Osteocyte (in vitro differentiated cells): ENCODE measurements at places on chromosomes 7 and 10. TPM values are rescaled to one million over a fixed set of nuclear protein-coding genes. Genes with fewer than 3 reads are reported as not detected.

DNA sequence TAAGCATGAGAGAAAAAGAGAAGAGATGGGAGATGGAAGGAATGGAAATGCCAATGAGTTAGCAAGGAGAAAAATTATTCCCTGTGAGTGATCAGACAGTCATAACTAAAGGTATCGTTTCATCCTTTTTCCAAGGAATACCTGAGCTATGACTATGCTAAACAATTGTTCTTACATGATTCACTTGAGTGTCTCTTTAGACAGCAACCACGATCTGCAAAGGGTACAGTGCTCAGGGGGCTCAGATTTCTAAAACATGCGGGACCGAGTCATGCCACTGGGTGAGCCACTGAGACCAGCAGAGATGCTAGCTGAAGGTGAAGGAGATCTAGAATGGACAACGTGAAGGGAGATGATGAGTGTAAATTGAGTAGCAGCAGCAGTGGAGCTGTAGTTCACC, 78.0 kb upstream of the CTTNBP2 start:
- DNase-seq: no peak

DNA sequence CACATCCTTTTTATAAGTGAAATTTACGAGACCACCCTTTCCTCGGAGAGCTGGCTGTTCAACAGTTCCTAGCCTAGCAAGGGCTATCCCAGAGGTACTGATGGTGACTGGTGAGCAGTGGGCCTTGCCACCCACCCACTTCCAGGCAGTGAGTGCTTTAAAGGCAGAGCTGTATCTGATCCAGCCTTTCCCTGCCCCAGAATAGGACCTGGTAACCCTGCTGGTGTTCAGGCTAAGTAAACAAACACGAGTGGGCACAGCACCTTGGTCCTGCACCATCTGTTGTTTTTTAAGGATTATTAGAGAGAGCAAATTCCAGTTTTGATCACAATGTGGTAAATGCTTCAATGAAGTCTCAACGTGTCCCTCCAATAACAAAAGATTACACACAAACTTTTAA, 75.7 kb downstream of the COBL start:
- DNase-seq: peak; percentile 54

GRCh38 chr7:74343281-74344131, 54.3 kb downstream of the CLIP2 start:
- no peak for DNase-seq

DNA sequence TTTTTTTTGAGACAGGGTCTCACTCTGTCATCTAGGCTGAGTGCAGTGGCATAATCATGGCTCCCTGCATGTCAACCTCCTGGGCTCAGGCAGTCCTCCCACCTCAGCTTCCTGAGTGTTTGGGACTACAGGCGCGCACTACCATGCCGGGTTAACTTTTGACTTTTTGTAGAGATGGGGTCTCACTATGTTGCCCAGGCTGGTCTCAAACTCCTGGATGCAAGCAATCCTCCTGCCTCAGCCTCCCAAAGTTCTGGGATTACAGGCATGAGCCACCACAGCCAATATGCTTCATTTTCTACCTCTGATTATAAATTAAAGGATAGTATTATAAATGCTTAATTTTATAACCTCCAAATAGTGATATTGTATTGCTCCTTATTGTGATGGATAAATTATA, 121.3 kb downstream of the ADK start:
- DNase-seq: no peak

- no peak for DNase-seq
Measured at GRCh38 chr7:129523924-129524323, 21.6 kb downstream of the SMKR1 start.

GRCh38 chr7:98418636-98419315, 17.9 kb upstream of the BAIAP2L1 start:
- DNase-seq: no peak

DNA sequence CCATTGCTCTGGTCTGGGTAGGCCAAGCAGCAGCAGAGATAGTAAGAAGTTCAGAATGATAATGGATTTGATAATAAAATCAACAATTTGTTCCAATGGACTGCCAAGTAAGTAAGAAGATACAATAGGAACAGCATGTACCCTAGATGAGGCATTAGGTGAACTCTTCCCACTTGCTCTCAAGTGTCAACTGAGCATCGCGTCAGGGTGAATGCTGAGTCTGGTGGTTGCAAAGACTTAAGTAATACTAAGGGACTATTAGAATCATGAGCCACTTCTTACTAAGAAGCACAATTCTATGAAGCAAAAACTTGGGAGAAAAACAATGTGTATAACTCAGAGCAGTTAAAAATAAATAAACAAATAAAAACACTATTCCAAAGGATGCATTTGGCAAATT, 54.5 kb downstream of the LRRN3 start:
- DNase-seq: no peak

DNA sequence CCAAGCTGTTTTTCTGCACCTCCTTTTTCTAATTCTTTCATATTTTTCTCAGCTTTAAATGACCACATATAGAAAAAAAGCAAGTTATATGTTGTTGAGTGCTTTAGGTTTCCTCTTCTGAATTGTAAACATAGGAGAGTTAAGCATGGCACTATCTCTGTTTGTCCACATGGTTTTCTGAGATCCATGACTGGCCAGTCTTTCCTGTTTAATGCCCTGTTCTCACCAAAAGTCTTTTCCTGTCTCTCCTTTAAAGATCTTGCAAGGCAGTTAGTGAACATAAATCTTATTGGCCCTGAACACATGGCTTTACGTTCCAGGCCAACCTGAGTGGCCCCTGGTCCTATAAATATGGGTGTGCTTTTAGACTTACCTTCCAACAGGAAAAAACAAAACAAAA, 19.4 kb downstream of the TRPV5 start:
- no peak for DNase-seq

DNA sequence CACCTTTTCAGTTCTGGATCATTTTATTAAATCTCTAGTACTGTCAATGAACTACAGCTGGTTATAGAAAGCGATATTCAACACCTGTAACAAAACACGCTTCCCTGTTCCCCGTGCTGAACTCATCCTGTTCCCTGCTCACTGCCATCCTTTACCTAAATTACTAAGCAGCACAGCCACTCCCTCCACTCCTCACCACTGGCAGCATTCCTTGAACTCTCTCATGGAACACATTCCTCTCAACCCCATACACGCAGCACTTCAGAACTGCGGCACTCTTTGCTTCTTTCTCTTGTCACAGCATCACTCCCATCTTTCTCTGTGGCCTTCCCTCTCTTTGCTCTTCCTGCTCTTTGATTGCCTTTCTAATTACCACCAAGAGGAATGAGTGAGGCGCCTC, 27.4 kb downstream of the RELN start:
- DNase-seq: no peak

- no peak for DNase-seq
Measured at GRCh38 chr10:90723416-90724068, 134.3 kb downstream of the HTR7 start.

DNA sequence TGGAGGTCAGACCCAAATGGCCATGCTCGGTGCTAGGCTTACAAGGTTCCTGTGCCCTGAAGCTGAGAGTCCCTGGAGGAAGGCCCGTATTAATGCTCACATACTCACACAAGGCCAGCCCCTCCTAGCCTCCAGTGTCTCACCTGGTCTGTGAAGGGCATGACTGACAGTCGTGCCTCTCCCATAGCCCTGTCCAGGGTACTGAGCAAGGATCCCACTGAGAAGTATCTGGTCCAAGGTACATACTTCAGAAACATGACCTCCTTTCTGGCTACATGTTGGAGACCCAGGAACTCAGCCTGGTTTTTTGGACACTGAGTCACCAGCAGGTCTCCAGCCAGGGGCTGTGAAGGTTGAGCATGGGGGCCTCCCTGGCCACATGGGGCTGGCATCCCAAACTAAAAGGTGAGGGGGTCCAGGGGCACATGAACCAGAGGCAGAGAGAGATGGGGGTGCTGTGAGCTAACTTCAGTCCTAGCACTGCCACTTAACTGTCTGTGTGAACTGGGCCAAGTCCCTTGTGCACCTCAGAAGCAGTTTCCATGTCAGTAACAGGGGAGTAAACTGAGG, 17.6 kb upstream of the RASGEF1A start:
- no peak for DNase-seq

DNA sequence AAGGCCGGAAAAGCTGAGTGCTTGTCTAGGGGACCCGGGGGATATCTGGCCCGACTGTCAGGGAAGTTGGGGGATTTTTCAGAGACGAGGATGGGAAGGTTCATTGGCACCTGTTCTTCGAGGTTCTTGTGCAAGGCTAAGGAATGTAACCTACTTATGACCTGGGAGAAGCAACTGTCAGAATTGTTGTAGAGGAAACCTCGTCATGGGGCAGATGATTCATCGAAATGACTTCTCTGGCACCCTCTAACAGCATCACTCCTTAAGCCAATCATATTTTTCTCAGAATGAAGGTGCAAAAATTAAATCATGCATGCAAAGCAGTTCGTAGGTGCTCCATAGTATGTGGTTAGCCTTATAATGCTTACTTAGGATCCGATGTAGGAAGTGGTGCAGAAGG, 58.6 kb downstream of the PLXDC2 start:
- no peak for DNase-seq

- peak; percentile 75 for DNase-seq
Measured at GRCh38 chr10:46229144-46229563, 57.6 kb upstream of the ANTXRL start.

Gene EPO
- not detected in 2 replicates for total RNA-seq

Gene AGAP5
- 5.9 and 8.1 TPM in 2 replicates for total RNA-seq

Gene GOLGA7B
- 0.05 TPM in 1 of 2 replicates, not detected in the other for total RNA-seq

Gene SYT15
- total RNA-seq: 10.3 and 12.5 TPM in 2 replicates

Gene TMEM248
- 101 and 104 TPM in 2 replicates for total RNA-seq

Gene ACSL5
- 0.46 and 0.57 TPM in 2 replicates for total RNA-seq

Gene SFTPA1
- total RNA-seq: not detected in 2 replicates

Gene PON1
- not detected in 2 replicates for total RNA-seq

Gene IQCE
- 17.0 and 22.1 TPM in 2 replicates for total RNA-seq

Gene WDR37
- 13.6 and 15.3 TPM in 2 replicates for total RNA-seq

Gene FKBP6
- total RNA-seq: not detected in 2 replicates

Gene GHITM
- total RNA-seq: 105 and 106 TPM in 2 replicates

Gene ZNF485
- 1.7 and 2.4 TPM in 2 replicates for total RNA-seq

Gene HGF
- 13.9 and 16.0 TPM in 2 replicates for total RNA-seq

Gene ZNF804B
- total RNA-seq: not detected in 2 replicates

Gene ABCC2
- 0.24 and 0.39 TPM in 2 replicates for total RNA-seq
